ENCODE measurements at places on chromosomes 11 and 22.
A peak's percentile ranks its signal among the peaks of the same experiment; 100 is the strongest.

DNA sequence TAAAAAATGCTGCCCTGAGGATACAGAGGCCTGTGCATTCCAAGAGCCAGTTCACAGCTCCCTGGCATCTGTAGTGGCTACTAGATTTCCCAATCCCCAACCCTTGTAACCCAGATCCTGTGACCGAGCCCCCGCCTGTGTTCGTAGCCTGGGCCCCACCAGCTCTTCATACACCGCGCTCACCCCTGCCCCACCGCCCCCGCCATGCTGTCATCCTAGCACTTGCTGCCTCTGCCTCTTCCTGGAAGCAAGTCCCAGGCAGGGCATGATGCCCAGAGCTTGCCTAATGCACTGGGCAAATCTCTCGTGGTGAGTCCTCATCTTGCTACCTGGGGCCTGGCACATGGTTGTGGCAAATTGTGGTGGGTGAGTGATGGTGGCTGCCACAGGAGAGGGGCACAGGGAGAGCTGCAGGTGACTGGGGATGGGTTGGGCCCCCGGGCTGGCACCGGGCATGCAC, 7.1 kb downstream of the MGAT3 start:
- DNase-seq, result no peak

- peak; percentile 17 for DNase-seq
Measured at GRCh38 chr11:96054870-96055705, 131.2 kb upstream of the MTMR2 start.

DNA sequence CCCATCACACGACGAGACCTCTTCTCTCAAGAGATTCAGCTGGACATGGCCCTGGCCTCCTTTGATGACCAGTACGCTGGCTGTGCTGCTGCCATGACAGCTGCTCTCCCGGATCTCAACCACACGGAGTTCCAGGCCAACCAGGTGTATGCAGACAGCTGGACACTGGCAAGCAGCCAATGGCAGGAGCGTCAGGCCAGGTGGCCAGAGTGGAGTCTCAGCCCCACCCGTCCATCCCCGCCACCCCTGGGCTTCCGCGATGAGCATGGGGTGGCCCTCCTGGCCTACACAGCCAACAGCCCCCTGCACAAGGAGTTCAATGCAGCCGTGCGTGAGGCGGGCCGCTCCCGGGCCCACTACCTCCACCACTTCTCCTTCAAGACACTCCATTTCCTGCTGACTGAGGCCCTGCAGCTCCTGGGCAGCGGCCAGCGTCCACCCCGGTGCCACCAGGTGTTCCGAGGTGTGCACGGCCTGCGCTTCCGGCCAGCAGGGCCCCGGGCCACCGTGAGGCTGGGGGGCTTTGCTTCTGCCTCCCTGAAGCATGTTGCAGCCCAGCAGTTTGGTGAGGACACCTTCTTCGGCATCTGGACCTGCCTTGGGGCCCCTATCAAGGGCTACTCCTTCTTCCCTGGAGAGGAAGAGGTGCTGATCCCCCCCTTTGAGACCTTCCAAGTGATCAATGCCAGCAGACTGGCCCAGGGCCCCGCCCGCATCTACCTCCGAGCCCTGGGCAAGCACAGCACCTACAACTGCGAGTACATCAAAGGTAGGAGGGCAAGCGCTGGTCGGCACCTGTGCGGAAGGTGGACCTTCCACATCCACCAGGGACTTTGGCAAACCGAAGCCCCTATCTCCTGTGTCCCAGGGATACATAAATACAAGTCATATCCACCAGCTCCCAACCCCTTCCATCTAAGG, 11.3 kb downstream of the CHRNA10 start:
- no peak for DNase-seq

GRCh38 chr11:45672593-45672992, 7.2 kb upstream of the CHST1 start:
- DNase-seq, result no peak

DNA sequence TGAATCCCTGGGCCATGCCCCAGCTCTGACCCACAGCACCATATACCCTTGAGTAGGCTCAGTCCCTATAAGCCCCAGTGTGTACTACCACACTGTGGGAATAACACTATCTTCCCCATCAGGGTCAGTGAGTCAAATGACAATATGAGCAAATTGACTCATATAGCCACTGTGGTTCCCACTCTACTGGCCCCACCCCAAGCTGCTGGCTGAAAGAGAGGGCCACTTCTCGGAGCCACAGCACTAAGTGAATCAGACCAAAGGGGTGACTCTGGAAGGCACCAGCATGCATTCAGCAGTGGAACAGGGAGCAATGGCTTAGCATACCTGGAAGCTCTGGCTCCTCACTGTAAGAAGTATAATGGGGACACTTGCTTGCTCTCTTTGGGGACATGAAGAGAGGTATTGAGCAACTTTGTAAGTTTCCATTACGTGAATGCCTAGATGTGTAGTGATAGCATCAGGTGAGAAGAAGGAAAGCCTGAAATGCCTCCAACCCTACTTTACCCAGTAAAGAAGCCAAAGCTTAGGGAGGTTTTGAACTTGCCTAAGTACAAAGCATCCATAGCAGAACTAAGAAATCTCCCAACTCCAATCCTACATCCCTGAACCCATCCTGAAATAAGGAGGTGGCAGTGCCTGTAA, 13.5 kb downstream of the CD59 start:
- DNase-seq, result no peak

DNA sequence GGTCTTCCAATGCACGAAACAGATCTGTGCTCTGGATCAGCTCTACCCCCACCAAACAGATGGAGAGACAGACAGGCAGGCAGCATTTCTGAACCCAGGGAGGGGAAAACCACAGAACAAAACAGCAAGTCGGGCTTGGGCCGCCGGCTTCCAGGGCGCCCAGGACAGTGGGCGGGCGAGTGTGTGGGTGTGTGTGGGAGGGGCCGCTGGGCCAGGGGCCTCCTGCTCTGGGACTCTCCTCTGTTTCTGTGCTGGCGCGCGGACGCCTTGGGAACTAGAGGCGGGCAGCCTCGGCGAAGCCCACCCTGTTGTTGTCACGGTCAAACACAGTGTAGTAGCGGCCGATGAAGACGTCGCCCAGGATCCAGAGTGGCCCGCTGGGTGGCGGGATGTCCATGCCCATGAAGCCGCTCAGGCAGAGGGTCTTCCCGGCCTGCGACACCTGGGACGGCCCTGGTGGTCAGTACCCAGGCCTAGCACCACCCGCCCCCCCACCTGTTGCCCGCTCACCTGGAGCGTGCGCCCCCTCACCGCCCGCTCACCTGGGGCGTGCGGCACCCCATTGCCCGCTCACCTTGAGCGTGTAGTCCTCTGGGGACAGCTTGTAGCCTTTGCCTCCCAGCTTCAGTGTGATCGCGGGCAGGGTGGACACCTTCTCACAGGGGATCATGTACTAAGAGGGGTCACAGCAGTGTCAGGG, 3.0 kb upstream of the IFITM10 start:
- DNase-seq, result no peak

DNA sequence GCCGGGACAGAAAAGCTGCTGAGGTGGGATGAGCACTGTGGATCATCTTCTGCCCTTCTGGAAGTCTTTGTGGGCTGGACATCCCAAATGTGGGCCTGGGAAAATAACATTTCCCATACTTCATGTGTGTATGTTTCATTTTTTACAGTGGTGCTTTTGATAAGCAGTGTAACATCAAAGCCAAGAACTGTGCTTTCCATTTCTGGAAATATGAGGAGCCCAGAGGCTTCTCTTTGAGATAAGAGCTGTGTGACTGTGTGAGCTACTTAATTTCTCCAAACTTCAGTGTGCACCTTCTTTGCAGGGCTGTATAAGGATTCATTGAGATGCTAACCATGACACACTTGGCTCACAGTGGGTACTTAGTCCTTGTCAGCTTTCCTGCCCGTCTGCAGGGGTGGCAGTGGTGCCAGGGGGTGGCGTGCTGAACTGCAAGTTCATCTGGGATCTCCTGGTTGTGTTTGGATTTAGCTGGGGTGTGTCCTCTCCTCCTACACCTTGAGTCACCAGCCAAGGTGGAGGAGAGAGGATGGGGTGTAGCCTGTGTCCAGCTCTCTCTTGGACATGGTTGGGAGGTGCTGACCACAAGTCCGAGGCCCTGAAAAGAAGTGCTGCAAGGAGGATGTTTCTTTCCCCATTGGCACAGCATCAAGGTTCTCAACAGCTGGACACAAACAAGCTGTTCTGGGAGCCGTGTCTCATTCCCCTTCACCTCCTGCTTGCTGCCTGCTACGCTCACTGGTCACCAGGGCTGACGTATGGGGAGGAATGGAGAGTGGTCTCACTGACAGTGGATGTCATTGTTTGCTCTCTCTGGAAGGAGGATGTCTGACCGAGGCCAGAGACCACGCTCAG, 139.4 kb downstream of the TEAD1 start:
- no peak for DNase-seq

DNA sequence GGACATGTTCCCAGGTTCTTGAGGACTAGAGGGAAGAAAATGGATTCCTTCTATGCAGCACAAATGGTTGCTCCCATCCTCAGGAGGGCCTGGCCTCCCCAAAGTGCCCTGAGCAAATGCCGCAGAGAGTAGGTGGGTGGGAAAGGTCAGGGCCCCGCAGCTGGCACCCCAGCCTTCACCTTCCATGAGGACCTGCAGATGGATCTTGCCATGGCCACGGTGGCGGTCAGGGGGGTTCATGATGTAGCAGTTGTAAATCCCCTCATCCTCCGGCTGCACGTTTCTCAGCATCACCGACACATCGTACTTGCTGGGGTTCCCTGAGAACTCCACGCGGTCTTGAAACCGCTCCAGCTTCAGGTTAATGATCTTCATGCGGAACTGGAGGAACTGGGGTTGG, 8.5 kb downstream of the SCN2B start:
- no peak for DNase-seq

DNA sequence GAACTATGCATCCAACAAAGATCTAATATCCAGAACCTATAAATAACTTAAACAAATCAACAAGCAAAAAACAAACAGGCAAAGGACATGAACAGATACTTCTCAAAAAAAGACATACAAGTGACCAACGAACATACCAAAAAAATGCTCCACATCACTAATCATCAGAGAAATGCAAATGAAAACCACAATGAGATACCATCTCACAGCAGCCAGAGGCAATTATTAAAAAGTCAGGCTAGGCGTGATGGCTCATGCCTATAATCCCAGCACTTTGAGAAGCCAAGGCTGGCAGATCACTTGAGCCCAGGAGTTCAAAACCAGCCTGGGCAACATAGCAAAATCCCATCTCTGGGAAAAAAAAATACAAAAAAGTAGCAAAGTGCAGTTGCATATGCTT, 10.7 kb downstream of the SAA4 start:
- DNase-seq, result no peak

- DNase-seq, result no peak
Measured at GRCh38 chr11:20374741-20375300, 11.3 kb downstream of the HTATIP2 start.

DNA sequence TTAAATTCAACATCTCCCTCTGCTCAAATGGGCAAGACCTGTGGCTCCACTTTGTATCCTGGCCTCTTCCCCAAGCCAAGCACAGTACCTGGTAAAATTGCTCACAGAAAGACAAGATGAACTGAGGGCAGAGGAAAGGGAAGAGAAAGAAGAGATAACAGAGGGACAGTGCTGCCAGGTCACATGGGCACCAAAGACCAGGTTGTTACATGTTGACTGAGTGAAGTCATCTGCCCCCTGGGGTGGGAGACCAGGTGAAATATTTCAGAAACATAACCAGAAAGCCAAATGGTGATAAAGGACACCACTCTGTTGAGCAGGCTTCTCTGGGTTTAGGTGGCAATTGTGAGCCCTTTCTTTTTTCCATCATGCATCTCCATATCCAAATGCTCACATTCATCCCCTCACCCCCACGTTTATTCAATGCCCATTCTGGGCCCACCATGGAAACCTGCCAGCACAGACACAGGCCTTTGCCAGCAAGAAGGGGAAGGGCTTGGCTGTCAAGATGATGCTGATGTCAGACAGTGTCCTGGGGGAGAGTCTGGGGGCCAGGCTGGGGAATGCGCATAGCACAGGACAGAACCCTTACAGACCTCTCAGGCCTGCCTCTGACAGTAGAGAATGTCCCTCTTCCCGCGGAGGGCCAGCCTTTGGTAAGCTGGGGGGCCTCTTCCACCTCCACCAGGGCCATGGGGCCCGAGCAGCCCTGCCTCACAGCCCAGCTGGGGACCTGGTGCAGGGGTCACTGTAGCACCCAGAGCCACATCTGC, 51.6 kb downstream of the DGCR2 start:
- no peak for DNase-seq

GRCh38 chr22:19419464-19420178, 11.9 kb downstream of the HIRA start:
- DNase-seq, result no peak

DNA sequence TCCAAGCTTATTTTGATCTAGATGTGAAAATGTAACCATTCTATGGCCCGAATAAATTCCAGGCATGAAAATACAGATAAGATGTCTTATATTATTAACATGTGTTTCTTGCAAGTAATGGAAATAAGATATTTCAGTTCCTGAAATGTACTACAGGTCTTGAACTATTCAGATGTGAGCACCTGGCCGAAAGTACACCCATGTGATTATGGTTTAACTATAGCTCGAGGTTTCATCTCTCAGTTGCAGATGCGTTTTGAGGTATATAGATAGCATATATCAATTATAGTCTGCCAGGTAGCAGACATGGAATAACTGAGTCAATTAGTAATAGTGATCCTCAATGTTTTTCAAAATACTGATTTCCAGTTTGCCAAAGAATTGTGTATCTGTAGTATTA, 68.3 kb downstream of the DDIAS start:
- DNase-seq, result no peak
